Ovary (tissue), 10 donors: ENCODE measurements at places on chromosomes 4 and X. TPM values are rescaled to one million over a fixed set of nuclear protein-coding genes. Genes with fewer than 3 reads are reported as not detected.

DNA sequence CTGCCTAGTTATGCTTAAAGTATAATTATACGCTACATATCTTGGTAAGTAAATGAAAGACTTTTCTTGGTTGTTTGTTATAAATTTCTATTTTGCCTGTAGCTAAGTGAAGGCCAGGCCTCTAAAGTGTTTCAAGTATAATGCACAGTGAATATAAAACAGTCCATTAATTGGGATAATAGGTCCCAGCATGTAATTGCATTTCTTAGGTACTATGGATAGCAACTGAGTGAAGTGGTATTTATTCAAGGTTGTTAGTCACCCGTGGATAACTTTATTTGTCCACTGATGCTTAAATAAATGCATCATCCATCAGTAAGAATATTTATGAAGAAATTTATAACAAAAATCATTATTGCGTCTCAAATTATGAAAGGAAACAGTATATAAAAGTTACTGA is 59.1 kb downstream of the TEX13C start:
- no peak for DNase-seq

DNA sequence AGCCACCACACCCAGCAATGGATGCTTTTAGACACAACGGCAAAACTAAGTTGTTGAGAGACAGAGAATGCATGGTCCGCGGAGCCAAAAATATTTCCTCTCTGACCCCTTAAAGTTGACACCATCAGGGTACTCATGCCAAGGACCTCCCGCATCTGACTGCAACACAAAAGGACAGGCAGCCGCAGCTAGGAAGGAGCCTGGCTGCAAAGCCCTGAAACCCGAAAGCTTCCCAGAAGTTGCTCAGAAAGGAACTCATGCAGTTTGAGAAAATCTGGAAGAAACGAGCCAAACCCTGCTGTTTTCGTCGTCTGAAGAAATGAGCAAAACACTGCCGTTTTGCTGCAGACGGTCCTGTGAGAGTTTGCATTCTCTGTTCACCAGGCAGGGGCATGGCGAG is 16.5 kb downstream of the DHRSX start:
- no peak for DNase-seq

- no peak for DNase-seq
These were observed 265.3 kb downstream of the PCDH18 start for GRCh38 chr4:137267024-137267423.

DNA sequence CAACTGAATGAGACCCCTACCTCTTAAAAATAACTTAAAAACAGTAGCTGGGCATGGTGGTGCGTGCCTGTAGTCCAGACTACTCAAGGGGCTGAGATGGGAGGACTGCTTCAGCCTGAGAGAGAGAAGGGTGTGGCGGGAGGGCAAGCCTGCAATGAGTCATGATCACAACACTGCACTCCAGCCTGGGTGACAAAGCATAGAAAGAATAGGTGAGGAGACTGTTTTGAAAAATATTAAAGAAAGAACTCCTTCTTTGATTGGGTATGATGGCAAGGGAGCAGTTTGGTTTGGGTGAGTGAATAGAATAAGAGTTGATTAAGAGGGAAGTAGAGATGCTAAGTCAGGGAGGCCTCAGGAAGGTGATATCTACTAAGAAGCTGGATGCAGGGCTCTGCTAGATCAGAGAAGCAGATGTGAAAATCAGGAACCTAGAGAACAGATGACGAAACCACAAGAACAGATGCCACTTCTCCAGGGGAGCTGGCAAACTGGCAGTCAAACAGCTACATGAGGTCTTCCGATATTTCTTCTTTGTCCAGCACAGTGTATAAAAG is 318.6 kb downstream of the OPHN1 start:
- DNase-seq = no peak

DNA sequence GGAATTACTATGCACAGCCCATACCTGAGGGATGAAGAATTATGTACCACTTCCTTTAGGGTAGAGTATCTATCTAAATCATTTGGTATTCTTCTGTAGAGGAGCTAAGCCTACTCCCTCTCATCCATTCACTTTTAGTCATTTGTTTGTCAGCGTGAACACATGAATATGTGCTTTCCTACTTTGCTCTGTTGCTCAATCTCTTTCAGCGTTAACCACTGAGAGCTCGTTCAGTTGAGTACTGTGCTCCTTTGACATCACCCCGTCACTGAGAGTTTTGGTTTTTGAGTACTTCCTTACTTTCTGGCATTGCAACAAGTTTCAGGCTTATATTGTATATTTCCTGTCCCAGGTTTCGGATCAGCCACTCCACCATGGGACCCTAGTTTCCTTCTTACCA is 700.6 kb downstream of the NLGN4X start:
- no peak for DNase-seq

DNA sequence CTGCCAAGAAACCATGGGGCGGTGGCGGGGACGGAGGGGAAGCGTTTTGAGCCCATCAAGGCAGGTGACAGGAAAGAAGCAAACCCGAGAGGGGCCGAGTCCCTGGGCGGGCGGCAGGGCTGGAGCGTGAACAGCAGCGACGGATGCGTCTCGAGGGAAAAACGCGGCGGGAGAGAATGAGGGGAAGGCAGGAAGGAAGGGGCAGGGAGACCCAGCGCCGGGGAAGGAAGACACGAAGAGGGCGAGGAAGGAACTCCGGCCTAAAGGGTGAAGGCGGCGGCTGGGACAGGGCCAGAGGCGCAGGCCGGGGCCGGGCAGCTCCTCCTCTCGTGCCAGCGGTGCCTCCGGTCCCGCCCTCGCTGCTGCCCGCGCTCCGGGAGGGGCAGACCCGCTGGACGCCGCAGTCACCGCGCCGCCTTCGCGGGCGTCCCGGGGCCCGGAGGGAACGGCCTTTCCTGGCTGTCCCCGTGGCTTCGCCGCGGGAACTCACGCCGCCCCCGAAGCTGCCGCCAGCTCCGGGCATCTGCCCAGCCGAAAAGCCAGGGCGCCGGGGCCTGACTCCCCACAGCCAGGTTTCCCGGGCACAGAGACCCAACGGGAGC is 751 bp upstream of the RGS12 start:
- DNase-seq = peak; percentile 57

- no peak for DNase-seq
These were observed 14.1 kb upstream of the SYTL4 start for GRCh38 chrX:100745806-100746537.

DNA sequence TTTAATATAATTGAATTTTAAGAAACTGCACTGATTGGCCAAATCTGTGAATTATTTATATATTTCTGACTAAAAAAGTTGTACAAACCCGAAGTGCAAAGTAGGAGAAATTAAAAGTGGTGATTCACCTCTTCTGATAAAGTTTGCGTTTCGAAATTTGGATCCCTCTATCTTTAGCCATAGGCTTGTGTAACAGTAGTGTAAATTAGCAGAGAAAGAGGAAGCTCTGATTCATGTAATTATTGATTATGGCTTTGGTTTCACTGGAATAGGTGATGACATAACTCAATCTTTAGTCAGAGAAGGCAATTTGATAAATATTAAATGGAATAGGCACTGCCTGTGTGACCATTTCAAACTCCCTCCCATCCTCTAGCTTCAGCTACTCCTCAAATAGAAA is 717.8 kb upstream of the PCDH7 start:
- DNase-seq = no peak

- DNase-seq = no peak
These were observed 129.5 kb upstream of the PSAPL1 start for GRCh38 chr4:7564242-7564641.

DNA sequence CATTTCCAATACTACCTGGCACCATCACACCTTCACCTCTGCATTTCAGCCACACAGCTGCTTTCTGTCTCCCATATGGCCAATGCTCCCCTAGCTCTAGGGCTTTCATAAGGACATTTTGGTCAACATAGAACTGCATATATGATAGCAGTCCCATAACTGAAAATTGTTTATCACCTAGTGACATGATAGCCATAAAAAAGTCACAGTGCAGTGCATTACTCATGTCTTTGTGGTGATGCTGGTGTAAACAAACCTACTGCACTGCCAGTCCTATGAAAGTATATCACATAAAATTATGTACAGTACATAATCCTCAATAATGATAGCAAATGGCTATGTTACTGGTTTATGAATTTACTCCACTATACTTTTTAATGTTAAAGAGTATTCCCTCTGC is 221.0 kb downstream of the NAF1 start:
- no peak for DNase-seq

DNA sequence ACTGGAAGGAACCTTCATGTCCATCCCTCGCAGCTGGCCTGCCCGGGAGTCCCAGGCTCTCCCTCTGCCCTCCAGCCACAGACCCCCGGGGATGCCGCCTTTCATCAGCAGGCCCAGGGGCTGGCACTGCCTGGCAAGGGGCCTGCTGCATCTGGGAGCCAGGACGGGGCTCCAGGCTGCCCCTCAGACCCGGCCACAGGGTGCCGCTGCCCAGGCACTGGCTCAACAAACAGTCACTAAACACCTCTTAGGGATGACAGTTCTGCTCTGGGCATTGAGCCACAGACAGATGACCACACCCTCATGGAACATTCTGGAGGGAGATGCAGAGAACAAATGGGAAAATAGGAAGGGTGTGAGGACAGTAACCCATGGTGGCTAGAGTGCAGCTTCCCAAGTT is 109.3 kb downstream of the HMX1 start:
- DNase-seq = no peak

GRCh38 chr4:142817442-142817841 is 28.7 kb downstream of the INPP4B start:
- DNase-seq = no peak

DNA sequence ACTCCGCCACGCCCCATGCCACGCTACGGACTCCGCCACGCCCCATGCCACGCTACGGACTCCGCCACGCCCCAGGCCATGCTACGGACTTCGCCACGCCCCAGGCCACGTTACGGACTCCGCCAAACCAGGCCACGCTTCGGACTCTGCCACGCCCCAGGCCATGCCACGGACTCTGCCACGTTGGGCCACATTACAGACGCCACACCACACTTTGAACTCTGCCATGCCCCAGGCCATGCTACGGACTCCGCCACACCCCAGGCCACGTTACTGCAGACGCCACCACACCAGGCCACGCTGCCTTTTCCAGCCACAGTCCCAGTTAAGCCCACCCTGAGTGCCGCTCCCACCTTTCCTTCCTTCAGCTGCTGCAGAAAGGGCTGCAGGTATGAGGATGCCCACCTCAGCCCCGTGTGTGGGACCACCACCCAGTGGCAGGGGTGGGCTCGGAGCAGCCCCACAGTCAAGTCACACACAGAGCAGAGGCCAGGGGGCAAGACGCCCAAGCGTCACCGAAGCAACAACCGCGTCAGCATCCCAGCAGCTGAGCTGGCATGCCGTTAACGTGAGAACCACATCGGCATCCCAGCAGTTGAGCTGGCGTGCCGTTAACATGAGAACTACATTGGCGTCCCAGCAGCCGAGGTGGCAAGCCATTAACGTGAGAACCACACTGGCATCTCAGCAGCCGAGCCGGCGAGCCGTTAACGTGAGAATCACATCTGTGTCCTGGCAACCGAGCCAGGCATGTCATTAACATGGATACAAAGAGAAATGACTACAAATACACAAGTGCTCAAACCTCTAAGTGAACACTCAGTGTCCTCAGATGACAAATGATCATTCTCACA is 26.4 kb downstream of the GAK start:
- no peak for DNase-seq

DNA sequence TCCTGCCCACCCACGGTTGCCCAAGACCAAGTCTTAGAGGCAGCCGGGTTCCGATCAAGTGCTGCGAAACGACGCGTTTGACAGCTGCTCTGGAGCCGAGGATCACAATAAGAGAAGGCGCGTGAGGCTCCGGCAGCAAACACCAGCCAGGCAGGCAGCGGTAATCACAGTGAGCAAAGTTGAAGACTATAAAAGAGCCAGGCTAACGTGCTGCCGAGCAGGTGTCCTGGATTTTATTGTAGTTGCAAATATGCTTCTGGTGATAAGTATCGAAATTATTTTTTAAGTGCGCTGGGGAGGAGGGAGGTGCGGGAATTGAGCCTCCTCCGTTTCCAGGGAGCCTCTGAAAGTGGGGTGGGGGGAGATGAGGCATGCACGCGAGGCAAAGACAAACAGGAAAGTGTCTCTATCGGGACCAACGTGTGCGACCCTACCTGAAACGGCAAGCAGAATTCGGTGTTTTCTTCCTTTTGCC is 590 bp downstream of the GABRA2 start:
- no peak for DNase-seq

GRCh38 chr4:159204566-159204965 is 101.7 kb downstream of the RAPGEF2 start:
- DNase-seq = no peak

DNA sequence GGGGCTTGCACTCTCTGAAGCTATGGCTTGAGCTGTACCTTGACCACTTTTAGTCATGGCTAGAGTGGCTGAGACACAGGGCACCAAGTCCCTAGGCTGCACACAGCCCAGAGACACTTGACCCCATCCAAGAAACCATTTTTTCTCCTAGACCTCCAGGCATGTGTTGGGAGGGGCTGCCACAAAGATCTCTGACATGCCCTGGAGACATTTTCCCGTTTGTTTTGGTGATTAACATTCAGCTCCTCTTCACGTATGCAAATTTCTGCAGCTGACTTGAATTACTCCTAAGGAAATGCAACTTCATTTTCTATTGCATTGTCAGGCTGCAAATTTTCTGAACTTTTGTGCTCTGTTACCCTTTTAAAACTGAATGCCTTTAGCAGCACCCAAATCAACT is 142.6 kb downstream of the TECRL start:
- no peak for DNase-seq

DNA sequence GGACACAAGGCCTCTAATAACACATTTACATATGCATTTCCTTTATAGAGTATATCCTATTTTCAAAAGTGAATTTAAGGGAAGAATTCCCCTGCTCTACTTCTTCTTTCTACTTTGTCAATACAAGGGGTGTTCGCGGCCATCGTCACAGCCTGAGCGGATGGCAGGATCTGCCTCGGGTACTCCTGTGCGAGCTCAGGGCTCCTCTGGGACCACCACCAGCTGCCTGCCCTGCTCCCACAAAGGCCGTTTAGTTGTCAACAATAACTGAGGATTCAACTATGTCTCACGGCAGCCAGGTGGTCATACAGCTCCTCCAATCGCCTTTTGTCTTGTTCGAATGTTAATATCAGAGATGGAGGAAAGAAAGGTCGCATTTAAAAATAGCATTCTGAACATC is 228.2 kb upstream of the TENM3 start:
- DNase-seq = no peak

GRCh38 chrX:134369576-134369975 is 90.4 kb upstream of the HPRT1 start:
- no peak for DNase-seq

DNA sequence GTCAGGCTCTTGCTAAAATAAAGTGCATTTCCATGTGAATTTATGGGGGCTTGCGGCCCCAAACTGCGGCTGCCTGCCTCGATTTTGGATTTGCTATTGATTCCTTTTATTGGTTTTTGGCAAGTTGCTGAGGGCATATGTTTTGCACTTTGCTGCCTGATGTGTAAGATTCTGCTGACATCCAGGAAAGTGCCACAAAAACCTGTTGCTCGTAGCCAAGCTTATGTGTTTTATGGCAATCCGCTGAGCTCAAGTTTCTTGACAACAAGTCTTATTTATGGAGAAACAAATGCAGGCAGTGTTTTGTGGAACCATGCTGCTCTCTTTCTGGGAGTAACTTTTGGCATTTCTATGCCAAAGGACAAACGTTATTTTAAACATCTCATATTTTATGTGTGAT is 97.3 kb upstream of the DDIT4L start:
- DNase-seq = no peak

Gene IGFBP7
- 290 TPM for total RNA-seq

Gene PF4V1
- total RNA-seq = not detected

Gene DNAAF6
- not detected for total RNA-seq

Gene POF1B
- total RNA-seq = 0.08 TPM

Gene EXOC1L
- not detected for total RNA-seq

Gene SPOCK3
- total RNA-seq = 1.7 TPM

Gene GLRA2
- total RNA-seq = not detected

Gene UGT2B15
- not detected for total RNA-seq

Gene AVPR2
- total RNA-seq = 0.50 TPM

Gene GABRG1
- total RNA-seq = 1.7 TPM
